ENCODE measurements at places on chromosomes 5 and 9.

- DNase-seq, result no peak
Measured at GRCh38 chr5:150912312-150912814, 7.6 kb upstream of the ZNF300 start.

DNA sequence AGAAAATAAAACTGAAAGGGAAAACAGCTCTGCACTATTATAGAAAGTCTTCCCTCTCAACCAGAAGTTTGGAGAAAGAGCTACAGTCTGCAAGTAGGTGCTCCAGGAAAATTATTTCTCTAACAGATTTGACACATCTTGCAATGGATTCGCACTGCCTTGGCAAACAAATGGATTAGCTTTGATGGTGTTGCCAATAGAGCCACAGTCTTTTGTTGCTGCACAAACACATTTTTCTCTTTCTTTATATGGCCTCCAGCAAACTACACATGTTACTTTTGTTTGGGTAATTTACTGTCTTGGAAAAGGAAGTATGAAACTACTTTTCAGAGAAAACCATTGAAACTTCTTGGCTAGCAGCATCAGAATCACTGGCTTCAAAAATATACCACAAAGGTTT lies 523.1 kb downstream of the EFNA5 start:
- DNase-seq, result no peak

GRCh38 chr5:137453483-137454080 lies 45.5 kb downstream of the SPOCK1 start:
- peak; percentile 8 for DNase-seq

GRCh38 chr5:170642776-170643436 lies 139.1 kb downstream of the KCNIP1 start:
- DNase-seq, result no peak

DNA sequence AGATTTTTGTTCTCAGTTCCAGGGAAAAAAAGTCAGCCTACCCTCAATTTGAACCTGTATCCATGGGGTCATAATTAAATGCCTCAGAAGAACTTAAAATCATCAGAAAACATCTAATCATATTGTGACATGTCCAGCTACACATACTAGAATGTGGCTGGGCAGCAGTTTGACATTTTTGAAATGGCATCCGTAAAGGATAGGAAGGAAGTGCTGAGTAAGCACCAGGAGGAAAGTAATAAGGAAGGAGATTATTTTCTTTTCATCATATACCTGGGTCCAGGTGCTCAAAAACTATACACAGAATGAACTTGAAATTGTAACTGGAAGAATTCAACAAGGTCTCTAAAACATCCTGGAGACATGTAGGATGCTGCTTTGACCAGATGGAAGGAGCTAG lies 116.9 kb upstream of the RAI14 start:
- no peak for DNase-seq

DNA sequence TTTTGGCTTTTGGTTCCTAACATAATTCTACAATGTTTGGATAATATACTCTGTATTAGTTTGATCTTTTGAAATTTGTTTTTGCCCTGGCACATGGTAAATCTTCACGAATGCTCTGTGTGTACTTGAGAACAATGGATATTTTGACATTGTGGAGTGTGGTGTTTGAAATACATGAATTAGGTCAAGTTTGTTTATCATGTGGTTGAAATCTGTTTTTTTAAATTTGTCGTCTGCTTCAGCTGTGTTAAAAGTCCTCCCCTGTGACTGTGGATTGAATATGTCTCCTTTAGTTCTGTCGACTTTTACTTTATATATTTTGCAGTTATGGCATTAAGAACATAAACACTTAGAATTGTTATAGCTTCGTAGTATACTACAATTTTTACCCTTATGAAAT lies 60.3 kb downstream of the DUSP1 start:
- no peak for DNase-seq

GRCh38 chr5:73674669-73675004 lies 48.6 kb downstream of the ARHGEF28 start:
- no peak for DNase-seq

- DNase-seq, result no peak
Measured at GRCh38 chr5:122366501-122366900, 54.5 kb downstream of the SNCAIP start.

GRCh38 chr5:175223291-175223690 lies 220.7 kb downstream of the DRD1 start:
- DNase-seq, result no peak

GRCh38 chr9:110744715-110745384 lies 76.3 kb downstream of the MUSK start:
- DNase-seq, result no peak

- no peak for DNase-seq
Measured at GRCh38 chr9:133577737-133578112, 31.5 kb downstream of the FAM163B start.

DNA sequence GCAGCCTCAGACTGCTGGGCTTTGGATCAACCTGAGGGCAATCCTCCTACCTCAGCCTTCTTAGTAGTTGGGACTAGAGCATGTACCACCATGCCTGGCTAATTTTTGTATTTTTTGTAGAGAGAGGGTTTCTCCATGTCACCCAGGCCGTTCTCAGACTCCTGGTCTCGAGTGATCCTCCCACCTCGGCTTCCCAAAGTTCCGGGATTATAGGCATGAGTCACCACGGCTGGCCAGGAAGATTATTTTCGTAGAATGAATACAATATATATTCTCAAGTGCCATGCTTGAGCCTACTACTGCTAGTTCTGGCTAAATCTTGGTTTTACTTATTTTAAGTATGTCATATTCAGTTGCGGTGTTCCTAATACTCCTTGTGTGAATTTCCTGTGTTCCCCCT lies 88.2 kb upstream of the CLINT1 start:
- no peak for DNase-seq

GRCh38 chr5:166338801-166339200 lies 1952.6 kb upstream of the WWC1 start:
- DNase-seq, result no peak

GRCh38 chr9:131739959-131740648 lies at the start of gene RAPGEF1:
Gene RAPGEF1 (minus strand): TSS chr9:131740076. CDS start chr9:131739830, 246 bp downstream.
- DNase-seq, result peak; percentile 78

DNA sequence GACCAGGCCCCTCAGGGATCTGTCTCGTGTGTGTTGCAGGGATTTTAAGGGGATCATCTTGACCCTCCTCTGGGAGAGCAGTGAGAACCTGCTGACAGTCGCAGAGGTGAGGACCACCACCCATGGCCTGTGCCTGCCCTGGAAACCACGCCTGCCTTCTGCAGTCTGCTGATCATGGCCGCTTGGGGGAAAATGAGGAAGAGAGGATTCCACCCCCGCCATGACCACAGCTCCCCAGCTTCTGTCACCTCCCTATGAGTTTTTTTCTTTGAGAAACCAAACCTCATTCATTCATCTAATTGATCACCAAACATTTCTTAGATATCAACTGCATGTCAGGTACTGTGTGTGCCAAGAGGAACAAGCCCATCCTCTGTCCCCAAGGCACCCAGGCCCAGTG lies 46.3 kb upstream of the TDRD7 start:
- DNase-seq, result no peak

DNA sequence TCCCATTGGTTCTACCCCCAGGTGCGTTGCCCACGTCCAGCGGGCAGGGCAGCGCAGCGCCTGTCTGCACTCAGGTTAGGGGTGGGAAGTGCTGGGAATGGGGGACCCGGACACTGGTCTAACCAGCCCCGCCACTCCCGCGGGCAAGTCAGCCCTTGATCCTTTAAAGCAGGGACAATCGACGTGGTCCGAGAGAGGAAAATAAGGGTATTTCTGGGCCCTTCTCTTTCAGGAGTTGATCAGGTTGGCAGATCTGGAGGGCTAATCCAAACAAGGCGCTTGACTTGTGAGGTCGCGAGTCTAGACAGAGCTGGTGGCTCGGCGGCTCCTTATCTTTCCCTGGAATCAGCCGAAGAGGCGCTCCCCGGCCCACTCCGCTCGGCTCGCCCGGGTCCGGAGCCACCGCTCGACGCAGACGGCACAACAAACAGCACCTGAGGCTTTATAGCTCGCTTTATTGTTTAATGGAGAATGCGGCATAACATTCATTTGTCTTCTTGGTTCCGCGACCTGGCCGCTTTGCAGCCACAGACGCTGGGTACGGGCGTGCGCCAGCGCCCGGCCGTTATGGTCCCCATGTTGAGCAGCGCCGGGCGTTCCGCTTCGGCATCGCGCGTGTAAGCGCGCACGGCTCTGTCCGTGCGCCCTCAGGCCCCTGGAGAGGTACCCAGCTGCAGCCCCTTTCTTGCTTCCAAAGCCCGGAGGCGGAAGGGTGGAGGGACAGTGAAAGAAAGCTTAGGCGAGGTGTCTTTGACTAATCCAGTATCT lies 15.8 kb downstream of the ISL1 start:
- DNase-seq, result no peak

DNA sequence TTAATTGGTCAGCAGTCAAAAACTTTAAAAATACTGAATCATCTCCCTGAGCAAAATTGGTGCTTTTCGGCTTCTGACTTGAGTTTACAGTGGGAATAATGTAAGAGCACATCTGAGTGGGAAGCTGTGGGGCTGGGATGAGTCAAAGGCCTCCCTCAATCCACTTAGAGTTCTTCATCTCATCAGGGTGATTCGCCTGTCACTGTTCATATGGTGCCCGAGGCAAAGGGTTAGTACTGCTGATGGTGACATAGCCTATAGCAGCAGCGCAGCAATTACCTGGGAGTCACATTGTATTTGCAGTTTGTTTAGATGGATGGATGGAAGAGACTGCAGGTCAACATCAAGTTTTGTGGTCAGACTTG lies 113.8 kb upstream of the ZNF608 start:
- DNase-seq, result no peak

GRCh38 chr5:97097326-97098230 lies 44.8 kb downstream of the LIX1 start:
- no peak for DNase-seq

- DNase-seq, result no peak
Measured at GRCh38 chr9:87661241-87661640, 64.7 kb upstream of the CTSL start.

GRCh38 chr9:4318741-4319140 lies 18.9 kb upstream of the GLIS3 start:
- DNase-seq, result no peak

- DNase-seq, result no peak
Measured at GRCh38 chr5:23494558-23494957, 12.9 kb upstream of the PRDM9 start.

DNA sequence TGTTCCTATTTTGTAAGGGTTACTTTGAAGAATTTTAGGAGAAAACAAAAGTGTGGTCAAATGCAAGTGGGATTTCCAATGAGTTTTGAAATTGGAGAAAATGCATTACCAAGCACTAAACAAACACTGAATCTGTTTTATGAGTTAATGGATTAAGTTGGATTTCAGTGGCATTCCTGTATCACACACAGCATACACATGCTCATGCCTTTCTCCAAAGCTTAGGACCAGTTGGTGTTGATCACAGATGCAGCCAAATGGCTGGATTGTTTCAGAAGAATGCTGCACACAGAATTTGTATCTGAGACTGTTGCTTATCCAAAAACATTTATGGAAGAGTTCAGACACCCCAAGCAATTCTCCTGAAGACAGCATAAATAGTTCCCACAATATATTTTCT lies 611.1 kb downstream of the ACTL7B start:
- no peak for DNase-seq

- DNase-seq, result no peak
Measured at GRCh38 chr9:16363073-16363781, 507.2 kb downstream of the BNC2 start.

DNA sequence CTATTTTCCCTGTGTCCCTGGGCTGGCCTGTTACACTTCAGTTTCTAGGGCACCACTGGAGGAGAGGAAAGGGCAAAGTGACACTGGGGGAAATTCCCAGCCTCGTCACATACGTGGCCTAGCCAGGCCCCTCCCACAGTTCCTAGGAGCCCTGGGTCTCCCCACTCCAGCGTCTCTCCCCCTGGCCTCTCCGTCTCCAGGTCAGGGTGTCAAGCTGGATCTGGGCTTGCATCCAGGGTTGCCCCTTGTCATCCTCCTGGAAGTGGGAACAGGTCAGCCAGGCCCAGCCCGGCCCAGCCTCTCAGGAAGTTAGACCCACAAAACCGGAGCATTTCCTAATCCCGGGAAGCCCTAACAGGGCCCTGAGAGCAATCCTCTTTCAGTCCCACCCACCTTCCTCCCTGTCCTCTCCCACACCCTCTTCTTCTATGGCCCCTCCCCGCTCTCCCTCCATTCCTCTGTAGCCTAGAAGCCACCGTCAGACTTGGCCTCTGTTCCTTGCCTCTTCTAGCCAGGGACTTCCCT lies 4.7 kb upstream of the TNIP1 start:
- peak; percentile 69 for DNase-seq

GRCh38 chr9:128505414-128505765 lies 871 bp downstream of the GLE1 start:
- DNase-seq, result no peak

GRCh38 chr5:15897656-15898055 lies 281.9 kb downstream of the MARCHF11 start:
- no peak for DNase-seq

- no peak for DNase-seq
Measured at GRCh38 chr5:3024976-3025375, 273.5 kb upstream of the IRX2 start.

- DNase-seq, result no peak
Measured at GRCh38 chr5:154508114-154508513, 30.1 kb upstream of the HAND1 start.

- no peak for DNase-seq
Measured at GRCh38 chr9:131403493-131403773, 9.5 kb downstream of the PRRC2B start.

GRCh38 chr9:120481846-120482245 lies 98.1 kb downstream of the CDK5RAP2 start:
- DNase-seq, result no peak

DNA sequence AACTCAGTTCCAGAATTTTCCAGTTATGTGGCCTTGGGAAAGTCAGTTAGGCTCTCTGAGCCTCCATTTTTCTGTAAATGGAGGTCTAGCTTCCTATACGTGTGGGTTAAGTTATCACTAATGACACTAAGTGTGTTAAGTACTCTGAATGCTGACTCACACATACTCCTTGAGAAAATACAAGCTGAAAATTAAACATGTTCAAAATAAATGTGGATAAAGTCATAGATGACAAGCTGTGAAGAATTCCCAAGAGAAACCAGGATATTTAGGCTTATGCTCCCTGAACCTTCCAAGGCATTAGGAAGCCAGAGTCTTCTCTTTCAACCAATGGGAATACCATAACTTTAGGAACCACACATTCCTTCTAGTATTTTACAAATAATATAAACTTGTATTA lies 58.1 kb downstream of the ABCA1 start:
- no peak for DNase-seq

DNA sequence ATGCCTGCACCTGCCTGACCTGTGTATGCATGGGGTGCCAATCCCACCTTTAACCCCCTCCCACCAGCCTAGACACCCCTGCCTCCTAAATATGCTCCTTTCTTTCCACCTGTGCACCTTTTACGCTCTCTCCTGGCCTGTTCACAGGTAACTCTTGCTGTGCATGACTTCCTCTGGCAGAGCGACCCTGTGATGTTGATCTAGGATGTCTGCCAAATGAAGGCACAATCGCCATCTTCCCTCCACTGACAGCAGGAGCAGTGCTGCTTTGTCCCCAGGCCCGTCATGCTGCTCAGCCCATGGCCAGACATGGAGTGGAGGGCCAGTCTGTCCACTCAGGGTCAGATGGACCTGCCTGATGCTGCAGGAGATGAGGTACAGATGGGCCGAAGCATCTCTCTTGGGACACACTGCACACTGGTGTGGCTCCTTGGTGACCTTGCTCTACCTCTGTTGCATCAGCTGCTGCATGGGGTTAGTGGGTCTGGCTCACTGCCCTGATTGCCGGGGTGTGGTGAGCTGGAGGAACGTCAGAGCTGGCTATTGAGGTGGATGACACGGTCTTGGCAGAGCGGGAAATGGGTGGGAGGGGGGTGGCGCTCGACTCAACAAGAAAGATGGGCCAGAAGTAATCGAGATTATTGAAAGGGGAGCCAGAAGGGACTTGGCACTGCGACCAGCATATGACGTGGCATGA lies 101.7 kb upstream of the PITX1 start:
- DNase-seq, result no peak

- DNase-seq, result peak; percentile 79
Measured at GRCh38 chr9:136544964-136545691, 720 bp downstream of the NOTCH1 start.
